ENCODE measurements at places on chromosomes 13 and 19.

GRCh38 chr13:40116008-40116407 lies 460.5 kb downstream of the COG6 start:
- DNase-seq = peak; percentile 22

DNA sequence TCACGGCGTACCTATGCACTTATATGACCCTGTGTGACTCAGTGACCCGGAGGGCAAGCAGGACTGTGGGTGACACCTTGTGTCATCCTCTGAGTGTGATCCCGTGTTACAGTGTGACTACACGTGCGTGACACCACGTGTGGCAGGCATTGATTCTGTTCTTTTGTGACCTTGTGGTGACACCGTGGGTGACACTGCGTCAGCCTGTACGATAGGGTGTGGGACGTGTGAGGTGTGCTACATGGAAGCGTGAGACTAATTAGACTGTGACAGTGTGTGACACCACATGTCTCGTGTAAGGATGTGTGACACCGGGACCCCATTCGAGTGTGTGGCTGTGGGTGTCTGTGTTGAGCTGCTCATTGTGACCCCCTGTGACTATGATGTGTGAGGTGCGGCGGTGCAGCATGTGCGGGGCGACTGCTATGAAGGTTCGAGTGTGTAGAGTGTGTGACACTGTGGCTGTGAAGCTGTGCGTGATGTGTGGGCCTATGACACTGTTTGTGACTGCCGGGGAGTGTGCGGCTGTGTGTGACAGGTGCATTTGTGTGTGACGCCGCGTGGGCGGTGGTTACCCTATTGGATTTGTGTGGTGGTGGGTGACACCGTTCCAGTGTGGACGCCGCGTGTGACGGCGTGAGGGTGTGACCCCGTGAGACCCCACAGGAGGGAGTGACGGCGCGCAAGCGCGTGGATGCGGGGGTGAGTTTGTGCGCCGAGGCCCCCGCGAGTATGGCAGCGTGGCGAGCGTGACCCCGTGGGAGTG lies 399 bp upstream of the SPTBN4 start:
- DNase-seq = peak; percentile 75

- no peak for DNase-seq
Measured at GRCh38 chr13:92158346-92158745, 759.9 kb downstream of the GPC5 start.

GRCh38 chr13:78602561-78603239 lies 652 bp downstream of the POU4F1 start:
- DNase-seq = no peak

DNA sequence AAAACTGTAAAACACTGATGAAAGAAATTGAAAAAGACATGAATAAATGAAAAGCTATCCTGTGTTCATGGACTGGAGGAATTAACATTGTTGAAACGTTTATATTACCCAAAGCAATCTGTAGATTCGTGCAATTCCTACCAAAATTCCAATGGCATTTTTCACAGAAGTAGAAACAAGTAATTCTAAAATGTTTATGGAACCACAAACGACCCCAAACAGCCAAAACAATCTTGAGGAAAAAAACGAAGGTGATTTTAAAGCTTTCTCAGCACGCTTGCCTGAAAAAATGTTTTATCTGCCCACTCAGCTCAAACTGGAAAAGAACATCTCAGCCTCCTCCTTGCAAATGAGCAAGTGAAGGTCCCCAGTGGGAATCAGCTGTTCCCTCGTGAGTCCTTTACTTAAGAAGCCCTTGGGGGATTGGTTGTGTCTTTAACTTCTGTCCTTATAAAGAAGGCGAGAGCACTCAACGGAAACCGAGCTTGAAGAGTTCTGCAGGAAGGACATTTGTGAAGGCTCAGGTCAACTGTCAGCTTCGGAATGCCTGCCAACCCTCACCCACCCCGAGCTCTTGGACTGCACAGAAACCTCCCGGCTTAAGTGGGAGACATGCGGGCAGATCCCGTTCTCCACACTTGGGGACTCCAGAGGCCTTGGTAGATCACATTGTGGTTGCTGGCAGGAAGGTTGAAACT lies 256.0 kb upstream of the IRS2 start:
- no peak for DNase-seq

DNA sequence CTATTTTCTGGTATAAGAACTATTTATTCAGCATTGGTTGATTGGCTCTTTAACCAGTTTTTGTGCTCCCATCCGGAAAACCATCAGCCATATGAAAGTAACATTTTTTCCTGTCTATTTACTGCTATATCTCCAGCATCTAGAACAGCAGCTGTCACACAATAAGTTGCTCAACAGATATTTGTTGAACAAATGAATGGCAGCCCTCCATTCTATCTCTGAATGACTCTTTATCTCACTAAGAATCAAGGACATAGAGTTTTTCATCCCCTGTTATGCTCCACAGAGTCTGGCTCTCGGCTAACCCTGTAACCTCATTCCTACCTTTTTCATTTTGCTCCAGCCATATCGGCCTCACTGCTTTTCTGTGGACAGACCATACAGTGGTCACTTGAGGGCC lies 145.5 kb downstream of the SLITRK6 start:
- no peak for DNase-seq

DNA sequence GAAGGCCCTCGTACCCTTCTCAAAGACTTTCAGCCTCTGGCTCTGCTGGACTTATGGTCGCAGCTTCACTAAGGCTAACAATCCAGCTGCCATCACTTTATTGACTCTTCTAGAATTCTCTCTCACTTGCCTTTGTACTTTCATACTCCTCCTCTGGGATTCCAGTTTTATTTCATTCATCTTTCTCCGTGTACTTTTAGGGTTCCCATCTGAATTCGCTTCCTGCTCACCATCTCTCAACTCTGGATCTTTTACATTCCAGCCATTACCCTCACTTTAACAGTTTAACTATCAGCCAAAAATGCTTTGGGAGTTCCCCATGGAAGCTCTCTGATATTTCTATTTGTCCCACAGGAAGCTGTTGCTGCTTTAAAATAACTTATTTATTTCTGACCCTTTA lies 149.3 kb upstream of the KL start:
- DNase-seq = no peak

DNA sequence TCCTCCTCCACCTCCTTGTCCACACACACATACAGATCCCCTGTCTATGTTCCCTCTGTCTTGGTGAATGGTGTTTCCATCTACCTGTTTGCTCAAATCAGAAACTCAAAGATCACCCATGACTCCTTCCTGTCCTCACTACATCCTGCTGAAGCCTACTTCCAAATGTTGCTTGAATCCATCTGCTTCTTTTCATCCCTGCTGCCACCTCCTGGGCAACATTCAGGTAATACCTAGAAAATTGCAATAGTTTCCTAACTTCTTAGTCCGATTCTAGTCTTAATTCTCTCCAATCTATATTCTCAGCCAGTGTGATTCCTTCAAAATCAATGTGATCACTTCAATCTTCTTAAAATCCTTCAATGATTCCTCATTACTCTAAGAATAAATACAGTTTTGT lies 155.5 kb upstream of the STARD13 start:
- no peak for DNase-seq

- DNase-seq = no peak
Measured at GRCh38 chr13:98032168-98032567, 78.7 kb downstream of the IPO5 start.

GRCh38 chr19:7393939-7394730 lies 45.4 kb downstream of the ARHGEF18 start:
- DNase-seq = no peak

DNA sequence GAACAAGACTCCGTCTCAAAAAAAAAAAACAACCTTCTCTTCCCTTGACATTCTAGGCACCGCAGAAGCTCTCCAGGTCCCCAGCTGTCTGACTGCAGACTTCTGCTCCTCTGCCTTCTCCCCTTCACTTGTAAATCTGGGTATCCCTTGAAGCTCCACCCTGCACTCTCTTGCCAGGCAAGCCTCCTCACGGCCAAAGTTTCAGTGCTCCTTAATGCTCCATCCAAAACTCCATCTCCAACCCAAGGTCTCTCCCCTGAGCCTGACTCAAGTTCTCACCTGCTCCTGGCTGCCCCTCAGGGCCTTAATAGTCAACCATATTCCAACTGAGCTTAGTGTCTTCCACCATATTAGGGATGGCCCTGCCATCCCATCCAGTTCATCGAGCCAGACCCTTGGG lies 1.4 kb upstream of the CLDND2 start:
- no peak for DNase-seq

- DNase-seq = no peak
Measured at GRCh38 chr19:56603829-56604228, 8.7 kb downstream of the ZNF71 start.

DNA sequence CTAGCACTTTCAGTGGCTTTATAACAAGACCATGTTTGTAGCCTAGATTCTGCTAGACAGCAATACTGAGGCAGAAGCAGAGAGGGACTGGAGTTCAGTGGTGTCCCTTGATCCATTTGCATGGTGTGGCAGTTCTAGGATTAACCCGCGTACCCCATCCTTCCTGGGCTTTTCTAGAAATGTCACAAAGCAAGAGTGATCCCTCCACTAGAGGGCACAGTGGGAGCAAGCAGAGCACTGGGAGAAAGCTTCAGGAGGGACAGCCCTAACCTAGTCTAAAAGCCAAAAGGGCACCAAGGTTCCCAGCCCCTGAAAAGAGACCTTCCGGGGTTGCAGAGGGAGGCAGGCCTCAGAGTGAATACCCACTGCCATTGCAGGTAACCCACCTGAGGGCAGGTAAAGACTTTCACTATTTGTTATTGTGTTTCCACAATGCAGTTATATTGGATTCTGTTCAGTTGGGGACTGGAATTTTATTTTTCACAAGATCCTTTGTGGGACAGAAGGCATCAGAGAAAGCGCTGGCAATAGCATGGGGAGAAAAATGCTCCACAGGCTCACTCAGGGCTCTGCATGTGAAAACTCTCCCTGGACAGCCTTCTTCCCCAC lies 170.6 kb downstream of the FLT1 start:
- peak; percentile 42 for DNase-seq

GRCh38 chr19:39150235-39150634 lies 24.6 kb downstream of the PAK4 start:
- no peak for DNase-seq

DNA sequence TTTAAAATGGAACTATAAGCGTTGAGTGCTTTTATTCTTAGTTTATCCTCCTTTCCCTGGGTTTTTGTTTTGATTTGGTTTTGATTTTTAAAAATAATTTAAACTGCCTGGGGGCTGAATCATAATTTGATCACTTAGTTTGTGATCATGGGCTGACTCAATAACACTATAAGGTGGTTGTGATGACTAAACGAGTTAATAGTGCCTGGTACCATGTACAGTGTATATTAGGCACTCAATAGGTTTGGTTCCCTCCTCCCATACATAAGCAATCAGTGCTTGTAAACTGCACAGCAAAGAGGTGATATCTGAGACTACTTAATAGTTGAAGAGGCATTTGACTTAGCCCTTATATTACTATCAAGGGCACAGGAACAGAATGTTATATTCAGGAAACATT lies 200.9 kb upstream of the RFC3 start:
- no peak for DNase-seq

- DNase-seq = peak; percentile 39
Measured at GRCh38 chr19:40223135-40223822, 3.2 kb downstream of the CCNP start.

DNA sequence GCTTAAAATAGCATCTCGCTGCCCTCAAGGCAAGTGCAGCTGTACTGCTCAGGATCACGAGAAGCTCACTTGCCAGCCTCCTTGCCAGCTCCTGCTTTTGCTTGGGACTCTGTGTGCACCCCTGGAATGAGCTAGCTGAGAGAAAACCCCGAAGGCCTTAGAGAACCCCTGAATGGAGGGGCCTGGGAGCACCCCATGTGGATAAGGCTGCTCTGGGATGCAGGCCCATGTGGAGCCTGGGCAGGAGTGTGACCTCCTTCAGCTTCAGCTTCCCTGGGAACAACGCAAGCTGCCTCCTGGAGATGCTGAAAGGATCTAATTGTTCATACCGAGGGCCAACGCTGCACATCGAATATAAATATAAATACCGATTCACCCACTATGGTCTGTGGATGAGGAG lies 109.2 kb downstream of the HSPH1 start:
- DNase-seq = no peak

GRCh38 chr19:47323872-47324271 lies 8.1 kb upstream of the C5AR2 start:
- no peak for DNase-seq

DNA sequence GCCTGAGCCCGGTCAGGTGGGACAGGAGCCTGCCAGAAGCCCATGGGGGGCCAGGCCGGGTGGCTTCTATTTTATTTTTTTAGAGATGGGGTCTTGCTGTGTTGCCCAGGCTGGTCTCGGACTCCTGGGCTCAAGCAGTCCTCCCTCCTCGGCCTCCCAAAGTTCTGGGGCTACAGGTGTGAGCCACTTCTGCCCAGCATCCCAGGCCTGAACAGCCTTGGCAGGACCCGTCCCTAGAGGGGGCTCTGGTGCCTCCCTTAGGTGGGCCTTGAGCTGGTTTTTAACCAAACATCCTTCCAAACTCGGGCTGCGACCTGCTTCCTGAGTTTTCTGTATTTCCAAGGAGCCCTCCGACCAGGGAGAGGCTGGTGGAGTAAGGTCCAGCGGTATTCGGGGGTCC lies 10.5 kb downstream of the COMP start:
- no peak for DNase-seq

DNA sequence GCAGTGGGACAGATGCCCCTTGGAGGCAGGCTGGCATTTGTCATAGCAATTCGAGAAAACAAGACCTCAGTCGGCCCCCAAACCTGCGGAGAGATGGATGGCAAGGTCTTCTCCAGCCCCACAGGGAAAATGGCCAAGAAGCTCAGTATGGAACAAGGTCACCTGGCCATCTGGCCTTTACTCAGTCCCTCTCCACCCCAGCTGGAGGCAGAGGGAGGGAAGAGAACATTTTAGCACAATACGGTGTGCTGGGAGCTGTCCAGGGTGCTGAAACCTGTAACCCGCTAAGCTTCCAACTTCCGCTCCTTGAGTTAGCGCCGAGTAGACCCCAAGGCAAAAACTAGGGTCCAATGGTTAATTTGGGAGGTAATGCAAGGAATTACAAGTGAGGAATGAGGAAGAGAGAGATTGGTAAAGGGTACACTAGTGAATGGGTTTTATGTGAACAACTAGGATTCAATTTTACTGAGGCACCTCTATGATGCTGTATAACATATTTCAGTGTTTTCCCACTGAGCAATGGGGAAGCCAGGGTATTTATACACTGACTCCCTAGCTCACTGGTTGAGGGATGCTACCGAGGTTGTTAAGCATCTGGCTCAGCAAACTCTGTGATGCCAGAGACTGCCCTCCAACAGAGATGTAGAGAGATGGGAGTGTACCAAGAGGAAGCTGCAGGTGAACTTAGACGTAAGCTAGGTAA lies 64.3 kb downstream of the CACNA1A start:
- peak; percentile 39 for DNase-seq

DNA sequence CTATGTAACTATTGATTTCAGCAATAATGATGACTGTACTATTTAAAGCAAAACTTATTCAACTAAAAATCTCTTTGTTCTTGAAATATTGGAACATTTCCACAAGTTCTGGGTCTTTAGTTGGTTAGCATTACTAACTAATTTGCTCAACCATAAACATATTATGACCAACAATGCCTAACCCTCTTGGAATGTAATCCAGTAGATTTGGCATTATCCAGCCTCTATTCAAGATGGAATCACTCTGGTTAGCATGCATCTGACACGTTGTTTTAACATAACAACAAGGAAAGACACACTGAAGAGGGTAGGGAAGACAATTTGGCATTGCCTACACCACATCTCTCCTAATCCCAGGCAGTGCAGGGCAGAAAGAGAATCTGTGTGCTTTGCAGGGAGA lies 941.3 kb upstream of the PCDH20 start:
- no peak for DNase-seq
